Epithelial cell of alveolus of lung (primary cell): ENCODE measurements at places on chromosomes 2 and 18. TPM values are rescaled to one million over a fixed set of nuclear protein-coding genes. Genes with fewer than 3 reads are reported as not detected.

PXDN gene
- total RNA-seq: 438 and 509 TPM in 2 replicates

COL3A1 gene
- 1,834 and 2,433 TPM in 2 replicates for total RNA-seq

MEP1B gene
- total RNA-seq: not detected in 2 replicates

TRIM54 gene
- total RNA-seq: 0.24 TPM in 1 of 2 replicates, not detected in the other

RESP18 gene
- not detected in 2 replicates for total RNA-seq

MAP2 gene
- total RNA-seq: 4.6 and 6.2 TPM in 2 replicates

KHK gene
- 0.24 and 1.0 TPM in 2 replicates for total RNA-seq

MARCO gene
- not detected in 2 replicates for total RNA-seq

KCNG2 gene
- 4.7 and 18.8 TPM in 2 replicates for total RNA-seq

ANKRD62 gene
- total RNA-seq: not detected in 2 replicates

CCDC148 gene
- total RNA-seq: under 0.01 TPM in 1 of 2 replicates, not detected in the other

C1QL2 gene
- not detected in 2 replicates for total RNA-seq

CACNB4 gene
- under 0.01 and 0.32 TPM in 2 replicates for total RNA-seq
